ENCODE measurements at places on chromosomes 16 and 17.

DNA sequence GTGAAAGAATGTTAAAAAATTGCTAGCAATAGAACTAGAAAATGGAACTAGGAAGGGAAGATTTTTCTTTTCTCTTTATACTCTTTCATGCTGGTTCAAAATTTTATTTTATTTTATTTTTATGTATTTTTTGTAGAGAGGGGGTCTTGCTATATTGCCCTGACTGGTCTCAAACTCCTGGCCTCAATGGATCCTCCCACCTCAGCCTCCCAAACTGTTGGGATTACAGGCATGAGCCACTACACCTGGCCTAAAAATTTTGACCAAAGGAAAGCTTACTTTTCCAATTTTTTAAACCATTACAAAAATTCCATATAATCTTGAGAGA lies 10.0 kb upstream of the TERF2 start:
- no peak for DNase-seq

DNA sequence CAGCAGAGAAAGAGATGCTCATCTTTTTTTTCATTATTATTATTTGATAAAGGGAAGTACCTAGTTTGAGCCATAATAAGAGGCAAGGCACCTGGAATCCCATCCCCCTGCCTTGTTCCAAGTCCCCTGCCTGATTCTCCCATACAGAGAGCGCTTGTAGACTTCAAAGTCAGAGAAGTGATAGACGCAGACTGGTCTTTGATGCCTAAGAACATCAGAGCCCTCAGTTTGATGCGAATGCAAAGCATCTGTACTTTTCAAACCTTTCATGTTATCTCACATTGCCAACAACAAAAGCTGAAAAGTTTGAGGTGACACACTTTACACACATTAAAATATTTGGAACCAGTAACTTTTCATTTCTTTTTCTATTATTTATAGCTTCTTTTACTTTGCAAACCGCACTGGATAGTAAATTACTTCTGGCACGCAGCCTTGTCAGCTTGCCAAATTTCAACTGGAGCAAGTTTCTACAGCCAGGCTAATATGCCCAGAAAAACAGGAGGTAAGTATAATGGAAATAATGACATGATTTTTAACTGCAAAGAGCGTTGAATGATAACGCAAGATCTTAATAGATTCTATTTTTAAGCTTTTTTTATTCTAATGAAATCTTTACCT lies 5.9 kb upstream of the UTP6 start:
- DNase-seq = no peak

- DNase-seq = no peak
Measured at GRCh38 chr17:38534498-38534885, 71.3 kb downstream of the SRCIN1 start.

GRCh38 chr17:2704890-2705248 lies 6.7 kb downstream of the CLUH start:
- no peak for DNase-seq

DNA sequence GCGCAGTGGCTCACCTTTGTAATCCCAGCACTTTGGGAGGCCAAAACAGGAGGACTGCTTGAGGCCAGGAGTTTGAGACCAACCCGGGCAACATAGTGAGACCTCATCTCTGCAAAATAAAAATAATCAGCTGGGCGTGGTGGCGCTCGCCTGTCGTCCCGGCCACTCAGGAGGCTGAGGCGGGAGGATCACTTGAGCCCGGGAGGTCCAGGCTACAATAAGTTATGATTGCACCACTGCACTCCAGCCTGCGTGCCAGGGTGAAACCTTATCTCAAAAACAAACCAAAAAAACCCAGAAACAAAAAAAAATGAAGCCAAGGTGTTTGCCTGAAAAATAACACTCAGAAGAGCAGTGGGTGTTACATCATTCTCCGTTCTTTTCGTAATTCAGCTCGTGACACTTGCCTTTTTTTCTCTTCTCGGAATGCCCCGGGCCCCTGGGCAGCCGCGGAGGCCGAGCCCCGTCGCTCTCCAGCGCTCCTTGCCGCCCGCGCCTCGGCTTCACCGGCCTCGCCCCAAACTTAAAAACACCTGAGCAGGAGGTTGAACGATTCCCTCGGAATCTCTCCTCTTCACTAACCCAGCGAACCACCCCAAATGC lies 17.0 kb downstream of the PRCD start:
- no peak for DNase-seq

DNA sequence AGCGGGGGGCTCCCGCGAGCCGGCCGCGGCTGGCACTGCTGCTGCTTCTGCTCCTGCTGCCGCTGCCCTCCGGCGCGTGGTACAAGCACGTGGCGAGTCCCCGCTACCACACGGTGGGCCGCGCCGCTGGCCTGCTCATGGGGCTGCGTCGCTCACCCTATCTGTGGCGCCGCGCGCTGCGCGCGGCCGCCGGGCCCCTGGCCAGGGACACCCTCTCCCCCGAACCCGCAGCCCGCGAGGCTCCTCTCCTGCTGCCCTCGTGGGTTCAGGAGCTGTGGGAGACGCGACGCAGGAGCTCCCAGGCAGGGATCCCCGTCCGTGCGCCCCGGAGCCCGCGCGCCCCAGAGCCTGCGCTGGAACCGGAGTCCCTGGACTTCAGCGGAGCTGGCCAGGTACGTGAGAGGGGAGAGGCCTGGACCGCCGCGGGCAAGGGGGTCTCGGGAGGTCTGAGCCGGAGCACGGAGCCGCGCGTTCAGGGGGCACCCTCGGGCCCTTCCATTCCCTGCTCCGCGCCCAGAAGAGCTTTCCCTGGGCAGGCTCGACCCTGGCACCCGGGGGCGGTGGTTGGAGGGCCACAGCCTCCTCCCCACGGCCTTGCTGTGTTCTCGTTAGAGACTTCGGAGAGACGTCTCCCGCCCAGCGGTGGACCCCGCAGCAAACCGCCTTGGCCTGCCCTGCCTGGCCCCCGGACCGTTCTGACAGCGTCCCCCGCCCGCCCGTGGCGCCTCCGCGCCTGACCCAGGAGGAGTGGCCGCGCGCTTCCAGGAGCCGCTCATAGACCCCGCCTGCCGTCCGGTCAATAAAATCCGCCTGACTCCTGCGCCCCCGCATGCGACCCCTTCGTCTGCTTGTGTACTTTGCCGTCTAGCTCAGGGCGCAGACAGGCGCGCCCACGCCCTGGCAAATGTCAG lies 591 bp downstream of the NPW start:
- no peak for DNase-seq

GRCh38 chr17:80358861-80359260 lies 56.1 kb upstream of the ENDOV start:
- no peak for DNase-seq

- DNase-seq = no peak
Measured at GRCh38 chr17:79754370-79754769, 23.6 kb upstream of the CBX2 start.

GRCh38 chr17:78944956-78945355 lies 19.8 kb upstream of the TIMP2 start:
- no peak for DNase-seq

GRCh38 chr17:41678907-41679739 lies 9.6 kb upstream of the EIF1 start:
- no peak for DNase-seq

- DNase-seq = no peak
Measured at GRCh38 chr17:333626-334396, 18.8 kb downstream of the RPH3AL start.

- no peak for DNase-seq
Measured at GRCh38 chr17:44940317-44940716, 7.3 kb downstream of the KIF18B start.

DNA sequence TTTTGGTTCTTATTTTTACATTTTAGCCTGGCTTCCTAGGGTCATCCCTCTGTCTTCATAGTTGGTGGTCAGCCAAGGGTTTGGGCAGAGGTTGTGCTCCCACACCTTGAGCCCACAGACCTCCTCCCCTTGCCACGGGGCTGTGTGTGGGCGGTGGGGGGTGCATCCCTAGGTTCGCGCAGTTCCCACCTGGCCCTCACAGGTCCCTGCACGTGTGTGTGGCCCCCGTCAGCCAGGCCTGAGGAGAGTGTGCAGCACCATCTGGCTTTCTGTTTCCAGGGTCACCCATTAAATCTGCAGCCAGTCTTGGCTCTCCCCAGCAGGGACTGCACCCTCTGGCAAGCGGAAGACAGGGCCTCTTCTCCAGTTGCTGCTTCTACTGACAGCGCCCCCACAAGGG lies 13.6 kb upstream of the OGFOD3 start:
- DNase-seq = no peak

- no peak for DNase-seq
Measured at GRCh38 chr16:28051486-28051885, 12.0 kb downstream of the GSG1L start.

DNA sequence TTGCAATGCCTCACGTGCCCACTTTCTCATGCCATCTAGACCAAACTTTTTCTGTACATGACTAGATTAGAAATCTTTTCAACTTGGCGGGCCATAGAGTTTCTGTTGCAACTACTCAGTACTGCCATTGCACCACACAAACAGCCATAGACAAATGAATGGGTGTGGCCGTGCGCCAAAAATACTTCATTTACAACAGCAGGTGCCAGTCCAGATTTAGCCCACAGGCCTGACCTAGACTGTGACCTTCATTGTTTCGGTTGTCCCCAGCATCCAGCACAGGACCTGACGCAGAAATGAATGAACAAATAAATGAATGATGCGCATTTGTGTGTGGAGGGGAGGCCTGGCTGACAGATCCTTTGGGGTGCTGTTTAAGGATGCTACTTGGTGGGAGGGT lies 14.3 kb upstream of the PDK2 start:
- no peak for DNase-seq

- DNase-seq = no peak
Measured at GRCh38 chr17:28745786-28746411, 2.1 kb downstream of the TRAF4 start.
